ENCODE measurements at places on chromosomes 5 and 9. TPM values are rescaled to one million over a fixed set of nuclear protein-coding genes. Genes with fewer than 3 reads are reported as not detected.

GRCh38 chr5:124200381-124200780 is 546.1 kb downstream of the ZNF608 start:
- no peak overlapping the region for H3K27ac ChIP-seq
- DNase-seq = no peak
- no peak overlapping the region for H3K4me3 ChIP-seq
- no peaks in the 10 kb centered on the region for H3K36me3 ChIP-seq
- no peaks in the 10 kb centered on the region for H3K4me1 ChIP-seq
- H3K27me3 ChIP-seq = no peaks in the 10 kb centered on the region

Gene SPATA6L
- 0.42 TPM for total RNA-seq

DNA sequence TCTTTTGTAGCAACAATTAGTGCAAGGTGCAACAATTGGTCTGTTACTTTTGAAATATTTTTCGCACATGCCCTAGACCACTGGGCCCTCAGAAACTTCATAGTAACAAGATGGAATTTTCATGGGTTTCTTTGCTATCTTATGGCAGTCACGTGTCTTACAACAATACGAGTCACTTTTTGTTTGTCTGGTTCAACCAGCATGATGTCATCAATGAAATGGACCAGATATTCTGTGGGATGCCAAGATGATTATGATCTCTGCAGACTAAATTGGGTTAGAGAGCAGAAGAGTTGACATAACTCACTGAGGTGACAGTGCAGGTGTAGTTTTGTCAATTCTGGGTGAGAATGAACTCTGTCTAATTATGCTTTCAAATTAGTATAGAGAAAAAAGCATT is 239.6 kb upstream of the RIOK2 start:
- H3K27me3 ChIP-seq = peaks cover 2% of the 10 kb centered on the region
- no peak overlapping the region for H3K4me3 ChIP-seq

- no peak overlapping the region for H3K27ac ChIP-seq
- H3K27me3 ChIP-seq = no peaks in the 10 kb centered on the region
- H3K4me3 ChIP-seq = no peak overlapping the region
- no peaks in the 10 kb centered on the region for H3K4me1 ChIP-seq
- DNase-seq = no peak
Observed at GRCh38 chr5:146699138-146699537, 179.4 kb downstream of the PPP2R2B start.

- DNase-seq = no peak
- no peaks in the 10 kb centered on the region for H3K36me3 ChIP-seq
- H3K4me3 ChIP-seq = no peak overlapping the region
- H3K4me1 ChIP-seq = no peaks in the 10 kb centered on the region
- no peak overlapping the region for H3K27ac ChIP-seq
Observed at GRCh38 chr5:123875561-123876275, 363.7 kb downstream of the CSNK1G3 start.

GRCh38 chr9:130345897-130346385 is 80.4 kb downstream of the HMCN2 start:
- no peaks in the 10 kb centered on the region for H3K4me1 ChIP-seq
- no peaks in the 10 kb centered on the region for H3K27me3 ChIP-seq
- DNase-seq = no peak
- no peaks in the 10 kb centered on the region for H3K36me3 ChIP-seq
- H3K4me3 ChIP-seq = no peak overlapping the region
- no peak overlapping the region for H3K27ac ChIP-seq

Measured in activated CD4-positive, alpha-beta T cell treated with anti-CD3 and anti-CD28 coated beads, Interleukin-2, amount 10 ng/mL, durations not matched to agents 7 days and 5 days (primary cell).